ENCODE measurements at places on chromosomes 7 and 10.

GRCh38 chr10:118107541-118107940 lies 60.8 kb upstream of the RAB11FIP2 start:
- no peak for DNase-seq

- DNase-seq: no peak
Measured at GRCh38 chr10:13615650-13616300, 29.0 kb downstream of the PRPF18 start.

DNA sequence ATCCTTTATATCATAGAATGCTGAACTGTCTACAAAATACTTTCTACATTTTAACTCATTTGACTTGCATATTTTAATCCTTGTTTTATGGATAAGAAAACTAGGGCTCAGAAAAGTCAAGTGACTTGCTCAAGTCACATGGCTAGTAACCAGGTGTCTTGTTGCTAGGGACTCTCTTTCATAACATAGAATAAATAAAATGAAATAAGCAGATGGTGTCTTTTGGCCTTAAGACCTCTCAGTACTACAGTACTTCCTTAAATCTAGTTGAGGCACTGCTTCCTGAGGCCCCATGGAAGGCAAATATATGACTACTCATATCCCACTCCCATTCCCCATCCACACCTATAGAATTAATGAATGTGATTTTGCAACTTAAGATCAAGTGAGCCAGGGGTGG lies 87.9 kb downstream of the CDK6 start:
- no peak for DNase-seq

GRCh38 chr10:29621161-29621560 lies 13.6 kb downstream of the SVIL start:
- DNase-seq: no peak

DNA sequence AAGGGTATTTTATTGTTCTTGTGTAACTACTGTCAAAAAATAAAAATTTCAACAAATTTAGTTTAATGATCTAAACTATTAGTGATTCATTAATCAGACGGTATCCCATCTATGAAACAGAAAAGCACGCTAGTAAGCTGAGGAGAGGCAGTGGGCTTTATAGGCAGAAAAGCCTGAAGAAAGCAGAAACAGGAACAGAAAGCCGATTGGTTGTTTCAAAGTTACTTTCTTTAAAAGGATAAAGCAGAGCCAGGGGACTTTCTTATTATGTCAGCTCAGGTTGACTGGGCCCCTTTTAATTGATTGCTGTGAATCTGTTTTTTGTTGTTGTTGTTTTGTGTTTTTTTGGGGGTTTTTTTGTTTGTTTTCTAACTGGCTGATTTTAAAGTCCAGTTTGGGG lies 105.5 kb downstream of the TES start:
- no peak for DNase-seq

- DNase-seq: no peak
Measured at GRCh38 chr7:154832557-154833138, 170.3 kb downstream of the PAXIP1 start.

GRCh38 chr10:102335184-102335583 lies 60.3 kb upstream of the NFKB2 start:
- peak; percentile 55 for DNase-seq

DNA sequence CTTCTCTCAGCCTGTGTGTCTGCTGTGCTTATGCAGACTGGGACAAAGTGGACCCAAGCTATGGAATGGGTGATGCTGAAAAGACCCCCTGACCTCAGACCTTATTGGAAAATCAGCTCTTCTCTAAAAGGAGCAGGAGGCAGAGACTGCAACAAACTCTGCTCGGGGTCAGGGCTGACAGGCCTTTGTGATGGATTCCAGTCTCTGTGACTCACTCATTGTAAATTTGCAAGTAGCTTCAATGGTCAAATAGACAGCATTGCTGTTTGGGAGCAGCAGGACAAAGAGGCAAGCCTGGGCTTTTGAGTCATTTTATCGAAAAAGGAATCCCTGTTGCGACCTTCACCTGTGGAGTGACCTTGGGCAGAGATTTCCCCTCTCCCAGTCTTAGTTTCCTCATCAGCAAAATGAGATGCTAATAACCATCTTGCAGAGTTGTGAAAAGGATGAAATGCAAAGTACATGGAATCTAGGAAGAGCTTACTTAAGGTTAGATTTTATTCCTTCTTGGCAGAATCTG lies 26.1 kb upstream of the GPR26 start:
- DNase-seq: no peak

- no peak for DNase-seq
Measured at GRCh38 chr10:110531687-110532086, 34.0 kb downstream of the DUSP5 start.

- no peak for DNase-seq
Measured at GRCh38 chr10:62990126-62990525, 143.0 kb upstream of the NRBF2 start.

DNA sequence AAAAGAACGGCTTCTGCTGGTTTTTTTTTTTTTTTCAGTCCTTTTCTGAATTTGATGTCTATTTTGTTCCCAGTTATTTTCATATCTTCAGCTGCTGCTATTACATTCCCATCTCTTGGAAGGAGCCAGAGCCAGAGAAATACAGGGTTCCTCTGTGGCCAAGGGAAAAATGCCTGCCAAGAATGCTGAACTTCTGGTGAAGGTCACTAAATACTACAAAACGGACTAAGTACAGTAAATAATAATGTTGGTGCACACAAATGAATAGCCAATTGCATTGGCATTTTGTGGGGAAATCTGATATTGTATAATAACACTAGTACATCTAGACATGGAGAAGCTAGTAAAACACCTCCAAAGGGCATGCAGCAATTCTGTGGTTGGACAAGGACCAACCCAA lies 56.3 kb upstream of the ZEB1 start:
- DNase-seq: peak; percentile 46

DNA sequence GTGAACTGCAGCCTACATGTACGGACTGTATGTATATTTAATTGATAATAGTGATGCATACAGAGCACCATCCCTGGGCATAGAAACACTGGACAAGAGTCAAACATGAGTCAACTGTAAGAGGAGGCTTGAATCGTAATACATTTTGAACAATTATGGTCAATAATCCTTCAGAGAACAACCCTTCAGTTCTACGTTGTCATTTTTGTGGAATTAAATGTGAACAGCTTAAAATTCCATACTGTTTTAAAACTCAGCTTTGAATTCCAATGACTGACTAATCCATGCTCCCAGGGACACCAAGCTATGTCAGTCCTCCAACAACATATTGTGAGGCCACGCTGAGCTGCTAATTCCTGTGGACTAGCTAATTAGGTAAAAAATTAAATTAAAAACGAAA lies 41.5 kb upstream of the KMT2E start:
- DNase-seq: no peak

DNA sequence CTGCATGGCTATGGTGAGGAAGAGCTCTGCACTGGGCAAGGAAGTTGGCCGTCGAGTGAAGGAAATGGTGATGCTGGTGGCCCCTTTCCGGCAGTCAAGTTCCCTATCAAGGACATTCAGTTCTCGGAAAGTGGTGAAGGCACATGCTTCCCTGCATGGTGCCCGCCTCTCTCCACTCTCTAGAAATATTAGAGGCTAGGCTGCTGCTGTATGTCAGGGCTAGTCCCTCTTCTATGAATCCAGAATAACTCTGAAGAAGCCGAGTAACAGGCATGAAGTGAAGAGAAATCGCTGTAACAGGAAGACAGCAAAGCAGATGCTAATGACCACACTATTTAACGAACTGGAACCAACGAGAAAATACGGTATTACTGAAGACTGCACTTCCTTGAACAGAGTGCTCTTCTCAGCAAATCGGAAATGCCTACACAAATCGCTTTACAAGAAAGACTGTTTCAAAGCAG lies 5.4 kb downstream of the IDI1 start:
- peak; percentile 44 for DNase-seq

DNA sequence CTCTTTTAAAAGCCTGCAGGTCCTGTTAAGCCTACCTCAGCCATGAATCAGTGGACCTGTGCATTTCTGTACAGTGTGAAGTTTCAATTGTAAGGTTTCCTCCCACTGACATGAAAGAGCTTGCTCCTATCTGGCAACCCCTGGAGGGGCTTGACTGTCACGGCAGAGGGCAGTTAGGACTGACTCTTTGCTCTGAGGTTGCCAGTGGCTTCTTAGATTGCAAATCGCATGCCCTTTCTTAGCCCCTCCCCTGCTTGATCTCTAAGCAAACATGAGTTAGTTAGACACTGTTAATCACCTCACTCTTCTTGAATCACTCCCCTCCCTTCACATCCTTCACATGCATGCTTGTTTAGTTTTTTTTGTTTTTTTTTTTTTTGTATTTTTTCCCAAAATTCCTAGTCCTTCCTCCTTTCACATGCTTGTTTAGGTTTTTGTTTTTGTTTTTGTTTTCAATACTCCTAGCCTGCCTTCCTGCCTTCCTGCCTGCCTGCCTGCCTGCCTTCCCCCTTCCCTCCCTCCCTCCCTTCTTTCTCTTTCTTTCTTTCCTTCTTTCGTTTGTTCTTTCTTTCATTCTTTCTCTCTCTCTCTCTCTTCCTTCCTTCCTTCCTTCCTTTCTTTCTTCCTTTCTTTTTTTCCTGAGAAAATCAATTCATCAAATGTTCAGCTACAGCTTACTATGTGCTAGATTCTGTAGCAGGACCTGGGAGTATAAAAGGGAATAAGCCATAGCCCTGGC lies 6.0 kb upstream of the HIPK2 start:
- DNase-seq: no peak

DNA sequence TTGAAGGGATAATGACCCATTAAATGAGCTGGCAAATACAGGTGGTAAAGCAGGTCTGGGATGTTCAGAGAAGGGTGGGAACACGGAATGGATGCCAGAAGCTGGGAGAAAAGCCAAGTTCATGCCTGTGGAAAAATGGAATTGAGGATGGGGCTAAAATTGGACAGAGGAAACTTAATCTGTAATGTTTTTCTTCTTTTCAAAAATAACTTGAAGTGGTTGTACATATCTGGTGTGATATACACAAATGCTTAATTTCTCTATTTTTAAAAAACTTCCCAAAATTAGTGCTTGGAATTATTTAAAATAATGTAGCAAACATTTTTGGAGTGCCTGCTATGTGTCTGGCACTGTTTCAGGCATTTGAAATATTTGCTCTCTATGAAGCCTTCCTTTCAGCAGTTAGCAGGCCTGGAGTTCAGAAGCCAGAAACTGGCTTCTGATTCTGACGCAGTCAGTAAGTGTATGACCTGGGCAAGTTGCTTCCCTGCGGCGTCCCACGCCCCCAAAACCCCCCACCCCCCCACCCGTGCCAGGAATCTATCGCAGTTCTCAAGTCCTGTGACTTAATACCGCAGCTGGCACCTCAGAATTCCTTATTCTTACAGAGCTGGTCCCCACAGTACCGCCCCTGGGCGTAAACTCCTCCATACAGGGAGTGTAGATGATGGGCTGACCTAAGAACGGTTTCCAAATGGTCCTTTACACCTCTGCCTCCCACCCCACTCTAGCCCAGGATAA lies 828 bp upstream of the MALSU1 start:
- no peak for DNase-seq

- DNase-seq: no peak
Measured at GRCh38 chr7:81562581-81562980, 207.3 kb downstream of the HGF start.

DNA sequence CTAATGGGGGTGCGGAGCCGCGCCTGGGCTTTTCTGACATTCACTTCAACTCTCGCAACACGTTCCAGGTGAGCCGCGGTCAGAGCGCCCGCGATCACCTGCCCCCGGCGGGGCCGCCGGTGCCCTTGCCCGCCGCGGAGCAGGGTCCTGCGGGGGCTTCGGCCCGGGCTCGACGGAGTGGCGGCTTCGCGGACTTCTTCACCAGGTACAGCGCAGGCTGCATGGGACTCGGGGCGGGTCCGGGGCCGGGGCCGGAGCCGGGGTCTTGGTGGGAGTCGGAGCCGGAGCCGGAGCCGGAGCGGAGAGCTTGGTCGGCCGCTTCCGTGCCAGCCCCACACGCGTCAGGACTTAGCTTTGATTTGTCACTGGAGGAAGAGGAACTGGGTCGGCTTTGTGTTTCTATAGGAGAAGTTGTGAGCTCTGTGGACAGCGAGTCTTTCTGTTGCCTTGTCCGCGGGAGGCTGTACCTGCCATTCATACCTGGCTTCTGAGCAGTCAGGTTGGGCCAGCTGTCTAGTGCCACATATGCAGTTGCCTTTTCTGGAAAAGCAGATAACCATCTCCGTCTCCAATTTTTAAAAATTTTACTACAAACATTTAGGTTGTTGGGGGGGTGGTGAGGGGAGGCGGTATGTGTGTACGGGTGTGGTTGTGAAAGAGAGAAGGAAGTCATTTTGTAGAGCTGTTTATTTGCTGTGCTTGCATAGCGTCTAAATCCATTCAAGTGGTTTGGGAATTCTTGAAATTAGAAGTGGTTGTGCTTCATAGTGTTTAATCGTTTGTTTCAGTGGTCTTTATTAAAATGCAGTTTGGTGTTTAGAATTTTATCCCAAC lies 1.3 kb downstream of the TBC1D12 start:
- peak; percentile 76 for DNase-seq

- DNase-seq: no peak
Measured at GRCh38 chr7:33705333-33705833, 200.0 kb upstream of the BMPER start.

GRCh38 chr7:31564661-31565060 lies 50.8 kb downstream of the ITPRID1 start:
- no peak for DNase-seq

- DNase-seq: no peak
Measured at GRCh38 chr7:82810558-82811259, 352.0 kb downstream of the PCLO start.

DNA sequence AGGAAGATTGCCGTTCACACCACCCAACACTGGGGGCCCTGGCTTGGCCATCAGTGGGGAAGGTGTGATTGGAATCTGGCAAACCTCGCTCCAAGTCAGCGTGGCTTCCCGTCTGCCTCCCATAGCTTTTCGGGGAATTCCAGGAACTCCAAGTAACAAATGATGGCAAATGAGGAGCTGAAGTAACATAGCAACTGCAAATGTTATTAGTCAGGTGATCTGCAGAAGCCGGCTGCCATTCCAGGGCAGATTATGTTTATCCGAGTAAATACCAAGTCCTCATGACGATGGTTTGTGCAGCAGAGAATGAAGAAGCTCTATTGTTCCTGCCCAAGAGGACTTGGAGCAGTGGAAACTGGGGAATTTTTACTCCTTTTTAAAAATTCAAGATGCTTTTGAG lies 270.5 kb upstream of the PODXL start:
- DNase-seq: no peak

DNA sequence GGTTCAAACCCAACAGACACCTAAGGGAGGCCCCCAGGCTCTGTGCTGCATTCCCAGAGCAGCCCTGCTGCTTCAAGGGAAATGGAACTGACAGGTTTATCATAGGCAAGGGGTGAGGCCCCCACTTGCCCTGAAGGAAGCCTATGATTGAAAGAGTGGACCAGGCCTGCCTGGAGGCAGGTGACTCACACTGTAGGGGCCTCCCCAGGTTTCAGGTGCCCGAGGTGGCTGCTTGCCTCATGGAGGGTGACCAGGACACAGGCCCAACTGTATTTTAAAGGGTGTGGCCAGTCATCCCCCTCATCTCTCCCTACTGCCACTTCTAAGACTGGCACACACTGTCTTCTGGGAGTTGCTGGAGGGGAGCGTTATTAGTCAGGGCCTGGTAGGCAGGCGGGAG lies 85.4 kb downstream of the ATXN7L1 start:
- no peak for DNase-seq

DNA sequence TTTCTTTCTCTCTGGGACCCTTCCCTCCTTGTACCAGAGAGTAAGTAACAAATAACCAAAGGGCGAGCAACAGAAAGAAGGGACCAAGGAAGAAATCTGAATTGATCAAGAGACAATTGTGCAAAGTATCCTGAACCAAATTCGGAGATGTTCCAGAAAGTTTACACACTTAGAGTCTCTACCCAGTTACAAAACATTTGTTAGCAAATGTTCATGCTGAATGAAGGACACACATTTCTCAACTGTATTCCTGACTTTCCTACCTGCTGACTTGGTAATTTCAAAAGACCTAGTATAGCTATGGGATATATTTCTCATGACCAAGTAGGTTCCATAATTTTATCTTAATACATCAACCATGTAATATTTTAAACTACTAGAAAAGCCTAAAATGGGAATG lies 37.4 kb downstream of the LYZL1 start:
- DNase-seq: no peak

Measured in heart left ventricle (tissue), 16 donors.